ENCODE measurements at places on chromosomes 2 and 18. TPM values are rescaled to one million over a fixed set of nuclear protein-coding genes. Genes with fewer than 3 reads are reported as not detected.
A peak's percentile ranks its signal among the peaks of the same experiment; 100 is the strongest.

CCDC68 gene
- not detected for total RNA-seq

FKBP1B gene
- 3.7 TPM for total RNA-seq

RAB6C gene
- total RNA-seq: not detected

CLHC1 gene
- 7.5 TPM for total RNA-seq

TRAPPC12 gene
- total RNA-seq: 61.4 TPM

IL36RN gene
- total RNA-seq: not detected

CHRNG gene
- total RNA-seq: not detected

OTOF gene
- total RNA-seq: 1.9 TPM

CD8A gene
- 2.7 TPM for total RNA-seq

DAW1 gene
- total RNA-seq: not detected

DSC2 gene
- total RNA-seq: not detected

PCARE gene
- total RNA-seq: not detected

DNA sequence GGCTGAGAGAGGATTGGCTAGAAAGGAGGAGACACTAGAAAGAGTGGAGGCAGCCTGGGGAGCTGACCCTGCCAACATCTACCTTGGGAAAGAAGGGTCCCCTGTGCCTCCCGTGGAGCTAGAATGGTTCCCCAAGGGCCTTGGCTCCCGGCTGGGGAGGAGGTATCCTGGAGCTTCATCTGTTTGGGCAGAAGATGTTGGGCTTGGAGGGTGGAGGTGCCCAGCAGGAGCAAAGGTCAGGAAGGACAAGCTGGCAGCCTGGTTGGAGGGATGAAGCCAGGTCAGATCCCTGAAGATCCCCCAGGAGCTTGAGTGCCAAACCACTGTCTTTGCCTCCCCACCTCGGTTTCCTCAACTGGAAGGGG, 2.9 kb downstream of the ATP6V1B1 start:
- no peak overlapping the region for H3K4me3 ChIP-seq
- H3K27ac ChIP-seq: no peak overlapping the region
- DNase-seq: peak; percentile 3
- no peaks in the 10 kb centered on the region for H3K4me1 ChIP-seq

DNA sequence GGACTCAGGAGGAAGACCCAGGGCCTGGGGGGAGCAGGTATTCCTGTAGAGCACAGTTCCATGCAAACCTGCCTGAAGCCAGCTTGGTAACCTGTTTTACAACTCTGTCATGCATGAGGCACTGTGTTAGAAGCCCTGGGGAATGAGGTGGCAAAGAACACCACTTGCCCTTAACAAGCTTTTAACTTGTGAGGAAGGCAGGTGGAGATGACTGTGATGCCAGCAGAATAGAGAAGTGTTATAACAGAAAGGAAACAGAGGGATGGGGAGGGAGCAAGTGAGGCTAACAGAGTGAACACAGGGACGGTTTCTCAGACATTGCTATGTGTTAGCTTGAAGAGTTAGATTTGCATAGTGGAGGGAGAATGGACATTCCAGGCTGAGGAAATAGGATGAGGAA, 11.5 kb upstream of the IL1A start:
- DNase-seq: peak; percentile 25
- H3K27ac ChIP-seq: no peak overlapping the region
- peaks cover 33% of the 10 kb centered on the region for H3K4me1 ChIP-seq
- H3K4me3 ChIP-seq: no peak overlapping the region

- H3K4me3 ChIP-seq: no peak overlapping the region
- no peak overlapping the region for H3K27ac ChIP-seq
- DNase-seq: no peak
- no peaks in the 10 kb centered on the region for H3K27me3 ChIP-seq
- no peaks in the 10 kb centered on the region for H3K4me1 ChIP-seq
Measured at GRCh38 chr2:2805263-2805662, 474.2 kb upstream of the MYT1L start.

- no peaks in the 10 kb centered on the region for H3K36me3 ChIP-seq
- H3K27ac ChIP-seq: no peak overlapping the region
- DNase-seq: no peak
- peaks cover 9% of the 10 kb centered on the region for H3K4me1 ChIP-seq
- H3K27me3 ChIP-seq: peaks cover 57% of the 10 kb centered on the region
Measured at GRCh38 chr18:5891184-5891853, 4.0 kb downstream of the TMEM200C start.

- H3K27ac ChIP-seq: peak overlapping the region; percentile 61
- no peak for DNase-seq
- peaks cover 54% of the 10 kb centered on the region for H3K4me1 ChIP-seq
- no peak overlapping the region for H3K4me3 ChIP-seq
Measured at GRCh38 chr2:102428573-102428972, 5.6 kb downstream of the IL18RAP start.

GRCh38 chr18:24386681-24387080, 10.9 kb downstream of the OSBPL1A start:
- H3K36me3 ChIP-seq: no peaks in the 10 kb centered on the region
- no peak overlapping the region for H3K27ac ChIP-seq
- H3K4me3 ChIP-seq: no peak overlapping the region
- no peak for DNase-seq
- H3K27me3 ChIP-seq: peaks cover 5% of the 10 kb centered on the region

- DNase-seq: no peak
- H3K27ac ChIP-seq: no peak overlapping the region
- H3K27me3 ChIP-seq: no peaks in the 10 kb centered on the region
- no peak overlapping the region for H3K4me3 ChIP-seq
- H3K36me3 ChIP-seq: peaks cover 11% of the 10 kb centered on the region
- no peaks in the 10 kb centered on the region for H3K4me1 ChIP-seq
Measured at GRCh38 chr2:215961981-215962380, 51.4 kb downstream of the MREG start.

DNA sequence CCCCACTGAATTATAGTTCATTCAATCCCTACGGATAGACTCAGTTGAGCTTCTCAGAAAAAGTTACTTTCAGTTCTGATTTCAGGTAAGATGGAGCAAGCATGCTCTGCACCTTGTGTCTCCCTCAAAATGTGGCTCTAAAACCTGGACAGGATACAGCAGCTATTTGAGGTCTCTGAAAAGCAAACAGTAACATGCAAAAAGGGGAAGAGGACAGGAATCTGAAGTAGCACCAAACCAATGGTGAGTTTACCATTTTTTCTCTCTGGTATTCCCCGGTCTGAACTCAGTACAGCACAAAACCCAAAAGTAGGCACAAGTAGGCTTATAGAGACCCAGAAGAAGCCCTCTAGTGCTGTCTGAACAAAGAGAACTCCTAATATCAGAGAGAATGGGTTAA, 34.1 kb downstream of the LANCL1 start:
- H3K4me3 ChIP-seq: no peak overlapping the region
- H3K36me3 ChIP-seq: peaks cover 41% of the 10 kb centered on the region
- H3K4me1 ChIP-seq: no peaks in the 10 kb centered on the region

- H3K4me1 ChIP-seq: peaks cover 66% of the 10 kb centered on the region
- peak overlapping the region; percentile 79 for H3K27ac ChIP-seq
- no peak overlapping the region for H3K4me3 ChIP-seq
- H3K36me3 ChIP-seq: no peaks in the 10 kb centered on the region
- H3K27me3 ChIP-seq: no peaks in the 10 kb centered on the region
Measured at GRCh38 chr2:232320443-232320803, 58.1 kb upstream of the ALPP start.

DNA sequence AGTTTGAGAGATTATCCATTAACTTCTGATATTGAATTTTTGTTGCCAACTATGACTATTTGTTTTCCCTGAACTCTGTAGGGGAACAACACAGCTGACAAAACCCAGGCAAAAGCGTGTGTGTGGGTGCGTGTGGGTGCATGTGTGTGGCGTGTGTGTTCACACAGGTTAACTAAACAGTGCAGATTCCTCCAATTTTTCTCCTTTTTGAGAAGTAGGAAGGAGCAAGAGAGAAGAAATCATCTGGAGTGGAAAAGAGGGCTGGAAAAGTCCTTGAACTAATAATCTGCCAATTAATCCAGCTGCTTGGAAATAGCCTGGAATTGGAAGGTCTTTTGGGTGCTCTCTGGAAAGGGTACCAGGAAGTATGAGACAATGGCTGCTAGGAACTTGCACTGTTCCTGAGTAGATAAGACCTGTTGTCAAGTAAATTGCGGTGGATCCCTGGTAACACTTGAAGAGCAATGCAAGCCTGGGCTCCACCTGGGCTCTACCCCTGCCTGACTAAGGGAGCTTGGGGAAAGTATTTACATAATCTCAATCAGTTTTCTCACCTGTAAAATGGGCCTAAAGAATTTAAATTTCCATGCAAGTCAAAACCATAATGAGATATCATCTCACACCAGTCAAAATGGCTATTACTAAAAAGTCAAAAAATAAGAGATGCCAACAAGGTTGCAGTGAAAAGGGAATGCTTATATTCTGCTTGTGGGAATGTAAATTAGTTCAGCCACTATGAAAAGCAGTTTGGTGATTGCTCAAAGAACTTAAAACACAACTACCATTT, 40.5 kb upstream of the IL1R1 start:
- peaks cover 8% of the 10 kb centered on the region for H3K36me3 ChIP-seq
- no peak overlapping the region for H3K27ac ChIP-seq
- H3K4me3 ChIP-seq: no peak overlapping the region
- DNase-seq: no peak

DNA sequence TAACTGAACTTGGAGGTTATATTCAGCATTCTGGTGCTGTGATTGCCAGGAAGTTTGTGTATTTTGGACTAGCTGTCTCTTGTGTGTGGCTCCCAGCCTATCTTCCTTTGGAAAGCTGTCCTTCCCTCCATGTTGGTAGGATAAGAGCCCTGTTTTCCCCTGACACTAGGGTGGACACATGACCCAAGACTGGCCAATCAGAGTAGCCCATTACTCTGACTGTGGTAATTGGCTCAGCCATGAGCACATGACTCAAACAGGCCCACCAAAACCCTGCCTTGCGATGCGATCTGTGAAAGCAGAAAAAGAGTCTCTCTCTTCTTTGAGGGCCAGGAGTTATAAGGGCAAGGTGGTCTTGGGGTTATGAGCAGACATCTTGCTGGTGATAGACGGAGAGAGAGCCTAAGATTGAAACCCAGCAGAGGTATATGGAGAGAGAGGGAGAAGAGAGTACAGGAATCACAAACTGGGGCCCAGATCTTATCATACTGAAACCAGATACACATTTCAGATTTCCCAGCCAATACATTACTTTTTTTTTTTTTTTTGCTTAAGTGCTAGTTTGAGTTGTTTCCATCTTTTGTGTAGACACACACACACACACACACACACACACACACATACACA, 45.3 kb upstream of the SERPINE2 start:
- no peak for DNase-seq
- H3K36me3 ChIP-seq: no peaks in the 10 kb centered on the region
- H3K27ac ChIP-seq: no peak overlapping the region
- peaks cover 6% of the 10 kb centered on the region for H3K4me1 ChIP-seq
- peaks cover 2% of the 10 kb centered on the region for H3K27me3 ChIP-seq

GRCh38 chr18:61209801-61210200, 123.4 kb upstream of the CDH20 start:
- H3K4me3 ChIP-seq: no peak overlapping the region
- no peaks in the 10 kb centered on the region for H3K36me3 ChIP-seq
- H3K27me3 ChIP-seq: no peaks in the 10 kb centered on the region
- no peaks in the 10 kb centered on the region for H3K4me1 ChIP-seq
- H3K27ac ChIP-seq: no peak overlapping the region

DNA sequence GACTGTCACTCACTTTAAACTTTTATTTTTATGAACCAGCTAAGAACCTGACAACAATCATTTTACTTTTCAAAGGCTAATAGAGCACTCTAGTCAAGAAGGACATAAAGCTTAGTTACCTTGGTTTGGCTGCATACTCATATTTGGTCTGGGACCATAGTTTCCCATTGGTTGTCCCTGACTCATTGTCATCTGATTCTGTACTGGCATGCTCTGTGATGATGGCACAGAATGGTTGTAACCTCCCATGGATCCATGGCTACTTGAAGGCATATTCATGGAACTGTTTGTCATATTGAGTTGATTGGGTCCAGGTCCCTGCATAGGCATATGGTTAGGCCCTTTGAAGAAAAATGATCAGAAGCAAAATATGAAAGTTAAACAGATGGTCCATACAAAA, 37.9 kb downstream of the SS18 start:
- peaks cover 6% of the 10 kb centered on the region for H3K4me1 ChIP-seq
- H3K4me3 ChIP-seq: no peak overlapping the region
- DNase-seq: no peak
- H3K36me3 ChIP-seq: peaks cover 27% of the 10 kb centered on the region

GRCh38 chr2:161136696-161137324, 23.4 kb upstream of the TANK start:
- no peaks in the 10 kb centered on the region for H3K27me3 ChIP-seq
- peak overlapping the region; percentile 100 for H3K27ac ChIP-seq
- peak overlapping the region; percentile 96 for H3K4me3 ChIP-seq
- peak; percentile 35 for DNase-seq
- peaks cover 12% of the 10 kb centered on the region for H3K36me3 ChIP-seq

DNA sequence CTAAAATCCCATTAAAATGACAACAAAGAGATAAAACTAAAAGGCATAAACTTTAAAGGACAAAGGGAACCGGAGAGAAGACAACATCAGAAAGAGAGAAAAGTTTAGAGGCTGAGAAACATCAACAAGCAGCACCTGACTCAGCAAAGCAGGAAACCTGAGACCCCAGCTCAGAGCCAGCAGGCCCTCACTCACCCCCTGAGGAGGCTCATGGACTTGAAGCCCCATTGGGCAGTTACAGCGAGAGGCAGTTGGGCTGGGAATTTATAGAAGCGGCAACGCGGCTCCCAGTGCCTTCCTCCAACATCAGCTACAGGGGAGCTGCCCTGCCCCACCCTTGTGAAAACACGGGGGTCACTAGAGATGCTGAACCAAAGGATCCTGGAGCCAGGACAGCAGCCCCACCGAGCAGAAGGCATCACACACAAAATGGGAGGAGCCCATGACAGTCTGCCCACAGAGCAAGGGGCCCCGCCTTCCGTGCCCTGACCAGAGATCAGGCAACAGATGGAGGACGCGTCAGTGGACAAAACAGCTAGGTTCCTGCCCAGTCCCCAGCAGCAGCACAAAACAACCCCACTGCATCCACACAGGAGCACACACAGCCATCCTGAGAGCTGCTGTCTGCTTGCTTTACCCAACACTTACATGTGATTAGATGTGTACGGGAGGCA, 52.7 kb downstream of the CMPK2 start:
- no peak overlapping the region for H3K27ac ChIP-seq
- H3K36me3 ChIP-seq: no peaks in the 10 kb centered on the region
- no peak for DNase-seq

- no peak overlapping the region for H3K27ac ChIP-seq
- H3K36me3 ChIP-seq: no peaks in the 10 kb centered on the region
- H3K4me1 ChIP-seq: peaks cover 8% of the 10 kb centered on the region
- H3K4me3 ChIP-seq: no peak overlapping the region
Measured at GRCh38 chr2:60567919-60568768, 14.7 kb upstream of the BCL11A start.

- no peaks in the 10 kb centered on the region for H3K27me3 ChIP-seq
- H3K4me3 ChIP-seq: no peak overlapping the region
- H3K4me1 ChIP-seq: no peaks in the 10 kb centered on the region
- DNase-seq: no peak
- no peak overlapping the region for H3K27ac ChIP-seq
Measured at GRCh38 chr18:68740966-68741365, 26.1 kb upstream of the TMX3 start.

GRCh38 chr2:88095022-88095421, 27.4 kb downstream of the SMYD1 start:
- H3K4me3 ChIP-seq: no peak overlapping the region
- no peaks in the 10 kb centered on the region for H3K36me3 ChIP-seq
- H3K4me1 ChIP-seq: peaks cover 12% of the 10 kb centered on the region

GRCh38 chr2:156156580-156156979, 175.9 kb downstream of the NR4A2 start:
- H3K27ac ChIP-seq: no peak overlapping the region
- H3K36me3 ChIP-seq: no peaks in the 10 kb centered on the region
- H3K4me3 ChIP-seq: no peak overlapping the region
- DNase-seq: no peak
- no peaks in the 10 kb centered on the region for H3K4me1 ChIP-seq
